Epithelial cell of prostate (primary cell): ENCODE measurements at places on chromosomes 4 and X.

- no peak for DNase-seq
Observed at GRCh38 chr4:109263721-109264120, 38.7 kb downstream of the COL25A1 start.

DNA sequence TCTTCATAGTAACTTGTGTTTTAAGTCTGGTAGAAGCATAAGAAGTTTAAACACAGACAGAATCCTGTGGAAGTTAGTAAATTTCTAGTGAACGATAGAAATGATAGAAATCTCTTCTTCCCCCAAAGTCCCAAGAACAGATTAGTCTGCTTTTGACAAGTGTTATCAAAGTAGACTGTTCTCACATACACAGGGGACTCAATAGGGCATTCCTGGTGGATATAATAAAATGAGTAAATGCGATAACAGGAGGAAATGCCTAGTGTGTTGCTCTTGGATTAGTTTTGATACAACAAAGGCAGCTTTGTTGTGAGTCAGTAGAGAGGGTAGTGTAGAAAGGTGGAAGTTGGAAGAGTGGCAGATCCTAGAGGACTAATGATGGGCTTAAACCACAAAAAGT, 43.5 kb downstream of the CLCN3 start:
- DNase-seq: peak; percentile 1

GRCh38 chr4:158322109-158322508, 111.8 kb downstream of the TMEM144 start:
- DNase-seq: no peak

GRCh38 chrX:29541038-29541437, 674.3 kb upstream of the MAGEB2 start:
- DNase-seq: no peak
